ENCODE measurements at places on chromosomes 5 and 9. TPM values are rescaled to one million over a fixed set of nuclear protein-coding genes. Genes with fewer than 3 reads are reported as not detected.

- no peak for DNase-seq
Measured at GRCh38 chr9:111851553-111851952, 45.1 kb upstream of the UGCG start.

DNA sequence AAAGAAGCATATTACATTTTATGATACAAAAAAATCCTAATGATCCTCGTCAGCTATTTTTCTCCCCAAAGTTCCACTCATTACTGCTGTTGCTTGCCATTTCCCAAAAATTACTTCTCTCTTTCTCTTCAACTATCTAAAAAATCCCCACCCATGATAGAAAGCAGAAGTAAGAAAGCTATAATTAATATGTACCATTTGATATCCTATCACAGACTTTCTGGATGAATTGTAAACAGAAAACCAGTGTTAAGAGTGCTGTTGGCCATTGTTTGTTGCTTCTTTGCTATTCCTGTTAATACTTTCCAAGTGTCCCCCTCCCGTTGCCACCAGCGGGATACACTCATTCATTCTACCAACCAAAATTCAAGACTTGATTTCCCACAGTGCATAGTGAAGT is 136.3 kb upstream of the SMARCA2 start:
- no peak for DNase-seq

DNA sequence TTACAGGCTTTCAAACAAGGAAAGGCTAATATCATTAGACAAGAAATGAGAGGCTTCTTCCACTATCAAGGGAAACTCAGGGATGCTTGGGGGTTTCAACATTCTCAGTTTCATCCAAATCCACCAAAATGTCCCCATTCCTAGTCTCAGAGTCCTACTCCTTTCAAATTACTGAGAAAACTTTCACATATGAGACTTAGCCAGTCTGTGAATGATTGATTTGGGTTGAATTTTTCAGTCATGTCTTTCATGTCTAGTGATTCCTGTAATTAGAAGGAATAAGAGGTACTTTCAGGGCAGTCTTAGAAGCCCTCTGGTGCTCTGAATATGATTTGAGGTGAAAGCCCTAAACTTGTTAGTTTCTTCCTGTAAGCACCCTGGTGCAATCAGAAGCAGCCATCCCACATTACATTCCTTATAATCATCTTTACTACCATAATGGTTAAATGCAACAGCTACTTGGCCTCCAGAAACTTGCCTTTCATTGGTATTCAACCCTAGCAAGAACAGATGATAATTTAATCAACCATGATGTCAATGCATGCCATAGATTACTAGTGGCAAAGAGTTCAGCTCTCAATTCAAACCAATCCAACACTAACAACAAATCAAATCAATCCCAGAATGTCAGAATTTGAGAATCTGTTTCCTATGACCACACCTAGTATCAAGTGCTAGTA is 50.7 kb upstream of the RIC1 start:
- DNase-seq = no peak

Gene CCNJL
- polyA plus RNA-seq = 3.8 TPM

Gene KIF2A
- polyA plus RNA-seq = 4.6 TPM

DNA sequence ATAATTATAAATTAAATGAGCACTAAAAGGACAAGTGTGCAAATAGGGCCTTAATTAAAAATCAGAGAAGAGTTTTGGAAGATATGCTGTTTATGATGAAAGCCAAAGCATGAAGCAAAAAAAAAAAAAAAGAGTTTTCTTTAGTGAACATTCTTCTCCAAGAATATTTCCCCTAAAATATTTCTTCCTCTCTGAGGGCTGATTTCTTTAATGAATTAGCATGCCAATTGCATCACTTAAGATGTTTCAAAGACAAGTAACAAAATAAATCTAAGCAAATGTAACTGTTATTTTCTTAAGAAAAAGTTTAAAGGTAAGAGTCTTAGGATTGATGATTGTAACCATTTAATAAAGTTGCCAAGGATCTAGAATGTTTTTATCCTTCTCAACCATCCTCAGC is 81.6 kb upstream of the MPDZ start:
- no peak for DNase-seq

DNA sequence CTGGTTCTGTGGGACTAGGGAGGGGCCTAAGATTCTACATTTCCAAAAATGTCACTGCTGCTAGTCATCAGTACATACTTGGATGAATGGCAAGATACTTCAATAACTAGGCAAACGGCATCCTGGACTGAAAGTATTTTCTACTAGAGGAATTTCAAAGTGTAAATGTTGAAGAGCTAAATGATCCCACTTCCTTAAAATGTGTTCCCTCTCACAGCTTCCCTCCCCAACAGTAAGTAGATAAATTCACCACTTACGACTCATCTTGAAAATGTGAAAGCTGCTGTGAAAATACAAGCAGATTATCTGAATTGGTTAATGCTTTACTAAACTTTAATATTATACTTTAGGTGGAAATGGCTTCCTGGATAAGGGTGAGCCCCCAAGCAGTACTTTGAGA is 1571.5 kb upstream of the WWC1 start:
- DNase-seq = no peak

DNA sequence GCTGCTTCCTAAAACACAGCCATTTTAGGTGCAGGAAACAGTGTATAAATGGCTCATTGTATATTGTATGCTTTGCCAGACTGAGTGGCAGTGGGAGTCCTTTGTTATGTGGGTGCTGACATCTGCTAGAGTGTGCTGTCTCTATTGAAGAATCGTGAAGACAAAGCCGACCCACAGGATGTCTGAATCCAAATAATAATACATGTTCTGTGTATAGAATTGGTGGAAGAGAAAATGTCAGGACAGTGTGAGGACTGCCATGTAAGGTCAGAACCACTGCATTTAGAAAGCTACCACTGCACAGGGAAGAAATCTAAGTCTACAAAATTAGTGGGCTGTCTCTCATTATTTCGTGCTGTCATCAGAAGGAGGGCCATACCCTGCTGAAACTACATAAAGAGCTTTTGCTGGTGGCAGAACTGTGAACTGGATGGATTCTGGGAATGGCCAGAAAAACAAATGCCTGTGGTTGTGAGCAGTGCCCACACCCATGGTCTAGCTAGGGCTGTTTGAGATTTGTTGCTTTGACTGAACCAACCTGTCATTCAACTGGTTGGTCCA is 2.5 kb downstream of the IL7R start:
- DNase-seq = no peak

Gene IL9
- not detected for polyA plus RNA-seq

GRCh38 chr5:61657010-61657409 is 325.0 kb downstream of the ZSWIM6 start:
- DNase-seq = peak; percentile 58

DNA sequence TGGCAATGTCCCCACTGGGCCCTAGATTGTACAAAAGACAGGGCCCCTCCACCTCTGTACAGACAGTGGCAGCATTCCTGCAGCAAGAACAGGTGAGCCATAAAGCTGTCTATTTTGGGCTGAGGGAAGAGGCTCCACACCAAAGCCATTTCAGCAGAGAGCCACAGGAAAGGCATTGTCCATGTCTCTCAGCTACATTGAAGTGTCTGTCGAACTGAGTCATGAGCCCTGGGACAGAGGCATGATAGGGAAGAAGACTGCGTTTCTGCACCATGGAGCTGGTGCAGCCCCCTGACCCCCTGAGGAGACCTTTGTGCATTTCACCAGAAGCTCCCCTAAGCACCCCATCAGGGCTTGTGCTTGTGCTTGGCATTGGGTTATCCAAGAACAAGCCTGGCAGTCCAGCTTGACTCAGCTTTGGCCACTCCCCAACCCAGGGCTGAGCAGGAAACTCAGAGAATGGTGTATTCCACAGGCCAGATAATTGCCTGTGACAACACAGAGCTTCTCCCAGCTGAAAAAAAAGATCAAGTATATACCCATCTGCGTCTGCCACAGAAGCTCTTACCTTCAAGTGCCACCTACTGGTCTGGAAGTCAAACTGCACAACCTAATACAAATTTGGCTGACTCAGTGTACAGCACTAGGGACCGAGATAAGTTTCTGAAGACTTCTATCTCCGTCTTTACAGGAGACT is 5.9 kb upstream of the FRMD3 start:
- DNase-seq = no peak

GRCh38 chr5:172561151-172561550 is 79.9 kb upstream of the NEURL1B start:
- DNase-seq = no peak

DNA sequence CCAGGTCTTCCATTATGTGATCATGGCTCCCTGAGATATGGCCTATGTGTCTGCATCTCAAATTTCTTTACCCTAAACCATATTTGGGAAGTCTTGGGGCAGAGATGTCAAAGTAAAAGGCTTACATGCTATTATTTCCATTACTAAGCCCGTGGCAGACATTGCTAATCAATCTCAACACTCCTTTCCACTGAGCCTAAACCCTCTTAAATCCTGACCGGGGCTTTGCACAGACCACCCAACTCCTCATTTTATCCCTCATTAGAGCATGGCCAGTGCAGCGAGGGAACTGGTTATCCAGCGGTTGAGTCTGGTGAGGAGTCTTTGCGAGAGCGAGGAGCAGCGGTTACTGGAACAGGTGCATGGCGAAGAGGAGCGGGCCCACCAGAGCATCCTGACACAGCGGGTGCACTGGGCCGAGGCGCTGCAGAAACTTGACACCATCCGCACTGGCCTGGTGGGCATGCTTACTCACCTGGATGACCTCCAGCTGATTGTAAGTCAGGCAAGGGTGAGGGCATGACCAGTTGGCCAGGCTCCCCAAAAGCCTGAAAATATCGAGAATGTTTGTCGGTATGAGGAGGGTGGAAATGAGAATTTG is 11.0 kb downstream of the BSPRY start:
- DNase-seq = no peak

- DNase-seq = peak; percentile 81
Measured at GRCh38 chr5:34486160-34486848, 169.8 kb upstream of the RAI14 start.

- DNase-seq = no peak
Measured at GRCh38 chr5:34022121-34022705, 14.4 kb upstream of the AMACR start.

- DNase-seq = no peak
Measured at GRCh38 chr5:81747030-81747429, 3.9 kb downstream of the SSBP2 start.

- DNase-seq = no peak
Measured at GRCh38 chr5:39215857-39216256, 3.5 kb downstream of the FYB1 start.

DNA sequence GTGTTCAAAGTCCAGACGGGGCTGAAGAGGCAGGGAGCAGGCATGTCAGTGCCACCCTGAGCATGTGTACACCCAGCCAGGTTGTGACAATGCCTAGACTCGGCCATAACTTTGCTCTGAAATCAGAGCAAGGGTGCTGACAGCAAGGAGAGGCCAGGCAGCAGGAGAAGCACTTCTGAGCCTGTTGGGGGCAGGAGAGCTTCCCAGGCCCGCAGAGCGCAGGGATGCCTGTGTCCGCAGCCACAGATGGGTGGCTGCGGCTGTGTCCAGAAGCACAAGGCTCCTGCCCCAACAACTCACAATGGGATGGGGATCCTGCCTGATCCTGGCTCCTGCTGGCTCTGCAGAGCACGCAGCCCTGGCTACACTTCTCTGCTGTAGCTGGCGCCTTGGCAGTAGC is 373.9 kb downstream of the CHSY3 start:
- DNase-seq = no peak

DNA sequence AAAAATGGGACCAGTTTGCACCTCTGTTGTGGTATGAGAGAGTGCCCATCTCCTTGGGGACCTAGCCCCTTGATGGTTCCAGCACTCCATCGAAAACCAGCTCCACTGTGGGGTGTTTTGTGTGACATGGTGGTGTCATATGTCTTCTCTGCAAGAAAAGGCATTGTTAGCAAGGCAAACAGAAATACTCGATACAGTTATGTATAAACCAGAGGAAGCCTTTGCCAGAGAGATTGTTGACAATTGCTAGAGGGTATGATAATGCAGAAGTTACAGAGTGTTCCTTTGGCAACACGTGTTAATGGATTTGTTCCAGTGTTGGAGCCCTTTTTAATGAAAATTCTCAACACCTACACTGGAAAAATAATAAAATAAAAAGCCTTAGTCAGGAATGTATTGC is 270.4 kb upstream of the DMRT1 start:
- no peak for DNase-seq

GRCh38 chr5:96807075-96807654 is 580 bp downstream of the ERAP1 start:
- peak; percentile 78 for DNase-seq

DNA sequence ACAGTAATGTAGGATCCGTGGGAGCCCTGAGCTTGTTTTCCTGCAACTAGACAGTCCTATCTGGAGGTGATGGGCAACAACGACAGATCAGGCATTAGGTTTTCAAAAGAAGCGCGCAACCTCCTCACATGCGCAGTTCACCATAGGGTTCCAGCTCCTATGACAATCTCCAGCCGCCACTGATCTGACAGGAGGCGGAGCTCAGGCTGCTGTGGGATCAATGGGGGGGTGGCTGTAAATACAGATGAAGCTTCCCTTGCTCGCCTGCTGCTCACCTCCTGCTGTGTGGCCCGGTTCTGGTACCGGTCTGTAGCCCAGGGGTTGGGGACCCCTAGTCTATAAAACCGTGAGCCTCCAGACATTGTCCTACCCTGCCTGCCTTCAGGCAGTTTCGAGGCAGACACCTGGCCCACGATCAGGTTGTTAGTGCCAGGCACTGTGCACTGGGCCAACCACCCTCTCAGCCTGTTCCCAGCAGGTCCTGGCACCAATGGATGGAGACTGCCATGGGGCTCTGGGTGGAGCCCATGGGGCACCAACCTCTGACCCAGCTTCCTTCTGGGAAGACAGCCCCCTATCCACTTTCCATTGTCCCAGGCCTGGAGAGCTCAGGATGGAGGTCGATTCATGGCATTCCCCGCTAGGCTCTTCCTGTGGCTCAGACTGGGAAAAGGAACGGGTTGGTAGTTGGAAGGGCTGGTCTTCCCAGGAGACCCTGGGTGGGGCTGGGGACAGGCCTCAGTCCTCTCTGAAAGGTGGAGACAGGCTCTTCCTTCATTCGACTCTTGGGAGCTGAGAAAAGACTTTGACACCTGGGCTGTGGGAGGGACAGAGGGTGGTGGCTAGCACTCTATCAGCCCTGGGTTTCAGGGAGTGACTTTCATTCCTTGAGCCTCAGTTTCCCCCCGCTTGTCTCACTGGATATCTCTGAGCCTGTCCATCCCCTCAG is 1.7 kb downstream of the ENDOG start:
- peak; percentile 66 for DNase-seq

DNA sequence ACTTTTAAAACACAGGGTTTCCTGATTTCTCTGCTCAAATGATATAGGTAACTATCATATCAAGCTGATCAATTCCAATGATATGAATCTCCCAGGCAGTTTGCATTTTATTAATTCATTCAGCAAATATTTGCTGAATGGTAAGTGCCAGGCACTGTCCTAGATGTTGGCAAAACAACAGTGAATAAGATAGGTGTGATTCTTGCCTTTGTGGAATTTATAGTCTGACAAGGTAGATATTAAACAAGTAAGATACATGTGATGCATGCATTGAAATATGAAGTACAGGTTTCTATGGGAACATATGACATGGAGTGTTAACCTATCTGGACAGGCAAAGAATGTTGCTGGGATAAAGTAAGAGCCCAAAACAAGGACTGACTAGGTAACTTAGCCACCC is 231.8 kb upstream of the DAB2 start:
- DNase-seq = no peak

- DNase-seq = no peak
Measured at GRCh38 chr5:60814498-60814897, 29.6 kb downstream of the ELOVL7 start.

GRCh38 chr5:41527201-41527779 is 16.9 kb upstream of the PLCXD3 start:
- DNase-seq = no peak

- no peak for DNase-seq
Measured at GRCh38 chr5:178941361-178941760, 363 bp downstream of the ZNF454 start.

- DNase-seq = no peak
Measured at GRCh38 chr5:146799231-146799630, 79.3 kb downstream of the PPP2R2B start.
